ENCODE measurements at places on chromosomes 1 and 21. TPM values are rescaled to one million over a fixed set of nuclear protein-coding genes. Genes with fewer than 3 reads are reported as not detected.

Gene CFHR4
- total RNA-seq, result not detected

Gene LCE1A
- not detected for total RNA-seq

Gene DISP1
- total RNA-seq, result 5.1 TPM

Gene SPRR2B
- not detected for total RNA-seq

Gene NPPB
- total RNA-seq, result not detected

DNA sequence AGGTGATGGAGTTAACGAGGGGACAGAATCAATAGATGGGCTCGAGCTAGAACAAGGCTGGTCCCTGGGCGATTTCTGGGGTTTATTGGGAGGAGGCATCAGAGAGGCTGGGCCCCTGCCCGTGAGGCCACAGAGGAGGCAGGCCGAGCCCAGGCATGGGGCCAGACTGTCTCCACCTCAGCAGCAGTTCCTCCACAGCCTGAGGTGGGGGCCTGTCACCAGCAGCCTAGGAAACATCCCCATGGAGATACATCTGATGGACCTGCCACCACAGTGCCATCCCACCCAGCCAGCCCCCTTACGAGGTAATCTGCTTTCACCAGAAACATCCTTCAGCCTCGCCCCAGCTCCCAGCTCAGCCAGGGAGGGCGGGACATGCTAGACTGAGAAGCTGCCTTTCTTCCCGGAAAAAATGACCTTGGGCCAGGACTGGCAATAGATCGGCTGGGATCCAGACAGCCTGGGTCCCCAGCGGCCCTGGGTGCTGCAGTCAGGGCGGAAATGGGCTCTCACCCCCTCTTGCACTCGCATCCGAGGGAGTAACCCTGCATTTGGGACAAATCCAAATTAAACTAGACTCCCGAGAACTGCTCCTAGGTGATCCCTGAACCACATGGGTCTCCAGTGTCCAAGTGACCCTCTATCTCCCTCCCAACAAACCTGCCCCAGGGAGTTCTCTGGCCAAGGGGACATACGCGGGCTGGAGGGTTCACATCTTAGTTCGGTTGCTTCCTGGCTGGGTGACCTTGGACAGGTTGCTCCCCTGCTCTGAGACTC is 10.0 kb upstream of the EPHA8 start:
- H3K27me3 ChIP-seq, result peaks cover 56% of the 10 kb centered on the region
- no peak for DNase-seq
- H3K36me3 ChIP-seq, result no peaks in the 10 kb centered on the region
- H3K4me1 ChIP-seq, result no peaks in the 10 kb centered on the region

DNA sequence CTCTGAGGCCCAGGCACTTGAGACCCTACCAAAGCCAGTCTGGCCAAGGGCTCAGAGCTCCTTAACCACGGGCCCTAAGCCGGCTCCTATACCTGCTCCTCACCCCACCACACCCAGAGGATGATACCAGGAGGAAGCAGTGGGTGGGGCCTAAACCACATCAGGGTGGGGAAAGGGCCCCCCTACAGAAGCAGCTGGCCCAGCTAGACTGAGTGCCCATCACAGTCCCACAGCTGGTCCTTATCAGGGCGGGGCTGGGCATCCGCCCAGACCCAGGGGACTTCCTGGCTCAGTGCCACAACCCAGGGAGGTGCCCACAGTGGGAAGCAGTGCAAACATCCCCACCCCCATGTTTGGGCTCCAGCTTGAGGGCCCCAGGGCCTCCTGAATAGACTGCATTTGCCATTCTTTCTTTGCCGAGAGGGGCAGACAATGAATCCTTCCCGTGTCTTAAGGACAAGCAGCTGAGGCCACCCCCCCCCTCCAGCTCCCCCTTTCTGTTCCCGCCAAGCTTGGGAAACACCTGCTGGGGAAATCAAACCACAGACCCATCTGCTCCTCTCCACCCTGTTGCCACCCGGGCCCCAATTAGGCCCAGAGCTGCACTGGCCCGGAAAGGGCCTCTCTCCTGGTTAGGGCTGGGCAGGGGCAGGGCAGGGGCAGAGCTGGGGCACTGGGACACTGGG is 6.2 kb downstream of the E2F2 start:
- H3K36me3 ChIP-seq, result peaks cover 2% of the 10 kb centered on the region
- H3K4me1 ChIP-seq, result peaks cover 79% of the 10 kb centered on the region
- DNase-seq, result peak; percentile 33
- peak overlapping the region; percentile 87 for H3K27ac ChIP-seq

DNA sequence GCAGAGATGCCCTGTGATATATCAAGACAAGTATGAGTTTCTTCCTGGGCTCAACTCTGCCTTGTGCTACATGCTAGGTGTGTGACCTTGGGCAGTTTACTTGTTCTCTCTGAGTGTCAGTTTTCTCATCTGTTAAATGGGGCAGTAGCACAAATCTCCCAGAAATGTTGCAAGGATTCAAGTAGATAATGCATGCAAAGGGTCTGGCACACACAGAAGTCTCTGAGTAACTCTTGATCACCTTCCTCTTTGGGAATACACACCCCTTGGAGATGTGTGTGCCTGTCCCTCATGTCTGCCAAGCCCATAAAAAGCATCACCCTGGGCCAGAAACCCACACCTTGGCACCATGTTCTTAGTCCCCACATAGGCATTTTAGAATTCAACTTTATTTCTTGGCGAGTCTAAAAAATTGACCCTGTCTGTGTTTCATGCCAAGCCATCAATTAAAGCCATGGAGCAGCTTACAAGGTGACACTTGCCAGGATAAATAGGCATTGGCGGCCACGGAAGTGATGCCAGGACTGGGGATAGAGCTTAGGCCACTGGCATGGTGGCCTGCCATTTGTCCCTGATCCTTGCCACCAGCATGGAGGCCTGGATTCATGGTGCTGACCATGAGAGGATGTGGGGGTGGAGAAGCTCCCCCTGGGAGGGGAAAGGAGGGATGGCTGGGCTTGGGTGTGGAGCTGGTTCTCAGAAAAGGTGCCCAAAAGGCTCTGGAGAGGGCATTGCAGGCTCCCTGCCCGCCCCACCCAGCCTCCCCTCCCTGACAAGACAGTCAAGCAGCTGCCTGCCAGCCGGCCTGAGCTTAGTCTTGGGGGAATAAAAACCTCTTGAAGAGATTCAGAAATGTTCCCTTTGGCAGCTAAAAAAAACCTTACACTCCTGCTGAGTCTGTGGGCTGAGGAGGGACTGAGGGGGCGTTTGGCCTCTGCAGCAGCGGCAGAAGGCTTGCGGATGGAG is 118.0 kb upstream of the IPO9 start:
- H3K27me3 ChIP-seq, result no peaks in the 10 kb centered on the region
- H3K27ac ChIP-seq, result no peak overlapping the region
- H3K36me3 ChIP-seq, result no peaks in the 10 kb centered on the region
- H3K4me1 ChIP-seq, result peaks cover 6% of the 10 kb centered on the region

DNA sequence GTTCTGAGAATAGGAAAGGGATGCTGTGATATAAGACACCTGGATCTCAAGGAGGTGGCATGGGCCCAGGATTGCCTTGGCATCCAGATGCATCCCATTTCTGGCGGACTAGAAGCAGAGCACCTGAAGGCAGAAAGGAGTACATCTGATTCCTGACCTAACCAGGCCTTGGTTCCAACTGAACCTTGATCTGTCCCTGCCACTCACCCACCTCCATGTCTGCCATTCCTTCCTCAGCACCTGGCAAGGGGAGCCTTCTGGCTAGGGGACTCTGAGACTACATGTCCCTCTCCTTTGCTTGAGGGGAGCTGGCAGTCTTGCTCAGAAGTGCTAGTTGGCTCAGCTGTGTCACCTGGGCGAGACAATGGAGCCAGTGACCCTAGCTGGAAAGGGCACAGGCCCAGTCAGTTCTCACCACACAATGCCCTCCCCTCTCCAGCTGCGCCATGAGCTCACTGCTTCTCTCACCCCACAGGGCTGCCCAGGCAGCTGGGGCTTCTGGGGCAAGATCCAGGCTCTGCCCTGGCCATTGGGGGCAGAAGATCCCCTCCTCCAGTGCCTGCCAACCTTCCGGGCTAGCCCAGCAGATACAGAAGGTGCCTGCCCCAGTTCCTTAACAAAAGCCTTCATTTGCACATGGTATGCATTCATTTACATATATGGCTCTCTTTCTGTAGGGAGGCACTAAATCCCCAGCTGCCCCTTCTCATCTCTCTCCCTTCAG is 2.9 kb downstream of the IGSF8 start:
- H3K4me1 ChIP-seq, result peaks cover 29% of the 10 kb centered on the region
- no peaks in the 10 kb centered on the region for H3K27me3 ChIP-seq
- no peak for DNase-seq
- H3K27ac ChIP-seq, result peak overlapping the region; percentile 2
- H3K4me3 ChIP-seq, result no peak overlapping the region
- H3K36me3 ChIP-seq, result peaks cover 43% of the 10 kb centered on the region

DNA sequence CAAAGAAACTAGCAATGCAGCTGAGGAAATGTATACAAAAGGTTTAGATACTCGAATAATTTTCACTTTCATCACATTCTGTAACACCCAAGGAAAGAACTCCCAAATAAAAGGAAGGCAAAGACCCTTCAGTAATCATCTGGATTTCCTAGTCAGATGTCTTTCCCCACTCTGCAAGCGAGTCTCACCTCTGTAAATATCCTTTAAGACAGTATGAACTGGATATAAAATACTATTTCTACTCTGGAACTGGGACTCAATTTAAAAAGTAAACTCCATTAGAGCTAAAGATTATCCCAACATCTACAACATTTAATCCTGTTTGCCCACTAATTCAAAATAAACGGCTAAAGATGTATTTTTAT is 27.0 kb downstream of the C2CD2 start:
- H3K27ac ChIP-seq, result peak overlapping the region; percentile 98
- no peaks in the 10 kb centered on the region for H3K27me3 ChIP-seq
- H3K4me1 ChIP-seq, result peaks cover 85% of the 10 kb centered on the region
- no peak for DNase-seq

GRCh38 chr1:150869683-150870082 is 6.7 kb downstream of the ARNT start:
- H3K27ac ChIP-seq, result no peak overlapping the region
- no peak for DNase-seq
- no peaks in the 10 kb centered on the region for H3K27me3 ChIP-seq

GRCh38 chr1:61077676-61078541 is 4.5 kb upstream of the NFIA start:
- peak; percentile 38 for DNase-seq
- H3K4me1 ChIP-seq, result peaks cover 32% of the 10 kb centered on the region
- H3K27ac ChIP-seq, result peak overlapping the region; percentile 90
- H3K36me3 ChIP-seq, result peaks cover 5% of the 10 kb centered on the region

DNA sequence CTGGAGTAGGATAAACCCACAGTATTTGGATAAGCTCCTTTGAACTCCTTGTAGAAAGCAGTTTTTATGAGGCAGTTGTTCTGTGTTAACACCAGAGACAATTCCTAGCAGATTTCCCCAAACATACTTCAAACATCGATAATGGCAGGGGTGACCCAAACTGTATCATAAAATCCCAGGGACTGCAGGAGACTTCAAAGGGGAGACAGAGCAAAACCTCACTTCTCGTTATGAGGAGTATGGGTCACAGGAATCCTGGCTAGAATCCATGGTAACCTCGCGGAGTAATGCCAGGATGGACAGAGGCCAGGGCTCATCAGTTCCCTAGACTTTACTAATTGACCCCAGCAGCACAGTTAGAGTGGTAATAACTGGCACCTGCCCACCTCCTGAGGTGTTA is 148.0 kb downstream of the DHRS3 start:
- no peak overlapping the region for H3K27ac ChIP-seq
- peaks cover 26% of the 10 kb centered on the region for H3K36me3 ChIP-seq
- H3K4me3 ChIP-seq, result no peak overlapping the region
- H3K27me3 ChIP-seq, result no peaks in the 10 kb centered on the region
- peaks cover 43% of the 10 kb centered on the region for H3K4me1 ChIP-seq

GRCh38 chr1:52659356-52659755 is 26.4 kb downstream of the SHISAL2A start:
- DNase-seq, result no peak
- H3K4me1 ChIP-seq, result peaks cover 25% of the 10 kb centered on the region
- peaks cover 46% of the 10 kb centered on the region for H3K36me3 ChIP-seq
- H3K27me3 ChIP-seq, result no peaks in the 10 kb centered on the region
- H3K27ac ChIP-seq, result peak overlapping the region; percentile 85

- H3K27me3 ChIP-seq, result no peaks in the 10 kb centered on the region
- H3K27ac ChIP-seq, result no peak overlapping the region
- H3K36me3 ChIP-seq, result no peaks in the 10 kb centered on the region
- no peak overlapping the region for H3K4me3 ChIP-seq
- no peak for DNase-seq
- no peaks in the 10 kb centered on the region for H3K4me1 ChIP-seq
Measured at GRCh38 chr1:59415881-59416280, 119.0 kb downstream of the FGGY start.

DNA sequence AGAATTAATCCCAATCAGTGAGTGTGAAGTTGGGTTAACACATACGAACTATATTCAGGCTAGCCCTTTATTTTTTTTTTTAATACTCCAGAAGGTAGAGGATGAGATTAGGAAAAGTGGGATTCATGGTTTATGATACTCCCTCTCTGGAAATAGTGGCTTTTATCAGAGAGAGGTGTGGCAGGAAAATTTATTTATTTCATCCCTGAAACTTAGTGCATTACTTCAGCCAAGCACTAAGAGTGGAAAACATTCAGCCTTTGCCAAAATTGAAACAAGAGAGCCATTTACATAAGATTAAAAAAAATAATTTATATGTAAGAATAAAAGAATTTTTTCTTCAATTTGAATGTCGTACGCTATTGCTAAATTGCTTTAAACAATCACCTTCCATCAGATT is 35.0 kb downstream of the MTR start:
- H3K4me1 ChIP-seq, result no peaks in the 10 kb centered on the region
- DNase-seq, result no peak
- no peak overlapping the region for H3K27ac ChIP-seq
- H3K4me3 ChIP-seq, result no peak overlapping the region

GRCh38 chr1:95382000-95382786 is 148.2 kb downstream of the RWDD3 start:
- no peaks in the 10 kb centered on the region for H3K4me1 ChIP-seq
- DNase-seq, result no peak
- H3K4me3 ChIP-seq, result no peak overlapping the region
- no peaks in the 10 kb centered on the region for H3K36me3 ChIP-seq

DNA sequence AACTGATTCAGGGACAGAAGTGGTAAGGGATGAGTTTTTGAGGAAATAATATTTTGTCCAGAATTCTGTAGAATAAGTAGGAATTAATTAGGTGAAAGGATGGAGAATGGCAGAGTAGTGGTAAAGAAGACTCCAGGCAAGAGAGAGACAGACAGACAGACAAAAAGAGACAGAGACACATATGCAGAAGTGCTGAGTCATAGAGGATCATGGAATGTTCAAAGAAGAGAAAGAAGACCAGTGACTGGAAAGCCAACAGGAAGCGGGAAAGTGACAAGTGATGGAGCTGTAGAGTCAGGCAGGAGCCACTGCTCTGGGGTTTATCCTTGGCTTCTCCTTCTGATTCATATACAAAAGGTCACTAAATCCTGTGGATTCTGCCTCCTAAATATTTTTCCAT is 85.9 kb downstream of the UROD start:
- DNase-seq, result no peak
- H3K27me3 ChIP-seq, result peaks cover 9% of the 10 kb centered on the region
- no peaks in the 10 kb centered on the region for H3K36me3 ChIP-seq
- H3K4me3 ChIP-seq, result no peak overlapping the region

- peak; percentile 32 for DNase-seq
- peaks cover 25% of the 10 kb centered on the region for H3K36me3 ChIP-seq
- H3K4me3 ChIP-seq, result no peak overlapping the region
- peaks cover 13% of the 10 kb centered on the region for H3K4me1 ChIP-seq
- no peak overlapping the region for H3K27ac ChIP-seq
- H3K27me3 ChIP-seq, result no peaks in the 10 kb centered on the region
Measured at GRCh38 chr21:29376556-29376955, 77.8 kb downstream of the BACH1 start.

Measured in activated B cell treated with CpG ODN at 0.5 μM for 24 hours (primary cell).